Stimulated activated CD4-positive, alpha-beta T cell treated with anti-CD3 and anti-CD28 coated beads, Interleukin-2, amount 100 ng/mL, for 4 hours (primary cell): ENCODE measurements at places on chromosomes 12 and 14.

DNA sequence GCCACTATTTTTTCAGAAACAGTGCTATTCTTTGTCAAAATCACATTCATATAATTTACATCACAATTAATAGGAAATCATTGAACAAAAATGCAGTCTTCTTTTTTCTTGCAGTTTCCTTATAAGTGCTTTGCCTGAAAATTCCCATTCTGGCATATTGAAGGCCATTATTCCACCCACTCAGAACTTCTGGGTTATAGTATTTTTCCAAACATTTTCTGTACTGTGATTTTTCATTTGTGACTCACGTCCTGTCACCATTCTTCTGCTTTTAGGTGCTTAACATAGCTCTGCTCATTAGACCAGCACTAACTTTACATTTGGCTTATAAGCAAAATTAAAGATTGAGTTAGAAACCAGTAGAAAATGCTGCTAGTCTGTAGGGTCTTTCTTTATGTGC is 241.0 kb upstream of the NPAS3 start:
- DNase-seq: no peak

GRCh38 chr14:86196471-86196870 is 666.5 kb downstream of the FLRT2 start:
- no peak for DNase-seq

- DNase-seq: no peak
Measured at GRCh38 chr12:7351177-7351576, 47.3 kb downstream of the ACSM4 start.

DNA sequence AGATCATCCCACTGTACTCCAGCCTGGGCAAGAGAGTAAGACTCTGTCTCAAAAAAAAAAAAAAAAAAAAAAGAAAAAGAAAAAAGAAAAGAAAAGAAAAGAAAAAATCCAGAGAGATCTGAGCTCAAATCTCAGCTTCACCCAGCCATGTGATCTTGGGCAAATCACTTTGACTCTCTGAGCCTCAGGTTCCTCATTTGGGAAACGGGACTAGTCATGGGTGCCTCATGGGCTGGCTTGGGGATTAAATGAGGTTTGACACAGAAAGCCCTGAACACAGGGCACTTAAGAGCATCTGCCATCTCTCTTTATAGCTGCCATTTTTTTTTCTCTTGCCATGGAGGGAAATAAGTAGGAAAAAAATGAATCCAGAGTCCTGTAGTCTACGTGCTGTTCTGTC is 86.2 kb upstream of the MYL2 start:
- no peak for DNase-seq

DNA sequence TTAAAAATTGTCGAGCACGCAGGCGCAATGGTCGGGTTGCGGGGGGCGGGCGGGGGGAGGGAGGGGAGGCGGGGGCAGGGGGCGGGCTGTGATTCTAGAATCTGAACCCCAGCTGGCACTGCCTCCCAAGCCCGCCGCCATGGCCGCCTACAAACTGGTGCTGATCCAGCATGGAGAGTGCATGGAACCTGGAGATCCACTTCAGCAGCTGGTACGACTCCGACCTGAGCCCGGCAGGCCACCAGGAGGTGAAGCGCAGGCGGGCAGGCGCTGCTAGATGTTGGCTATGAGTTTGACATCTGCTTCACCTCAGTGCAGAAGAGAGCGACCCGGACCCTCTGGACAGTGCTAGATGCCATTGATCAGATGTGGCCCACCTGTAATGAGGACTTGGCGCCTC is 118.4 kb downstream of the NTN4 start:
- DNase-seq: no peak

- no peak for DNase-seq
Measured at GRCh38 chr12:130214686-130215395, 52.6 kb downstream of the FZD10 start.

DNA sequence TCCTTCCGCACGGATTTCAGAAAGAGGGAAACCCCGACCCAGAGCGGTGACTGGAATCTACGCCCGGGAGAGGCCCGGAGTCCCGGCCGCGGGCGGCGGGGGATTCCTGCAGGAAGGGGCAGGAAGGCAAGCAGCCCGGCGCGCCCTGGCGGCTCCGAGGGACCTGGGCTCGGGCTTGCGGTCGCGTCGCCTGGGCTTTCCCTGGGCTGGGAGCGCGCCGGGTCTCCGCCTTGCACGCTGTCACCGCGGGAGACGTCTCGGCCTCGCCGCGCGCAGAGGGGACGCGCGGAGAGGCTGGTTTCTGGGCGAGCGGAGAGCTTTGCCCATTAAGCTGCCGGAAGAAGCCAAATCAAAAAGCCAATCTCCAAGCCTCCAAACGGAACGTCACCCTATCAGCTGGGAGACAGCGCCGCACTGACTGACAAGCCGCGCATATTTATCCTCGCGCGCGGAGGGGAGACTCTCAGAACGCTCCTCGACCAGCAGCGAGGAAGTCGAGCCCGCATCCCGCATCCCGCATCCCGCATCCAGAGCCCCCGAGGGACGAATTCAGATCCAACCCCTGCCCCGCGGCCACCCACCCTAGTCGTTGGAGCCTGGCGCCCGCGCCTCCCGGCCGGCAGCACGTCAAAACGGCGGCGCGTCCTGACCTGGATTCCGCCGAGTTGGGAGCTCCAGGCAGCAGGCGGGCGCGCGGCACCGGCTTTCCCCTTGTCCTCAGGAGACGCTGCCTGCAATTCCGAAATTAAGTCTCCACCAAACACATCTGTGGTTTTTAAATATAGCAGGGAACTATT is at the start of gene SLC8A3:
Gene SLC8A3 (minus strand): TSS at position 293 of the 797 bp plus-strand sequence. CDS start 20,529 bp downstream, outside the sequence.
- DNase-seq: no peak

GRCh38 chr12:64147011-64147631 is 75.0 kb downstream of the KICS2 start:
- no peak for DNase-seq

DNA sequence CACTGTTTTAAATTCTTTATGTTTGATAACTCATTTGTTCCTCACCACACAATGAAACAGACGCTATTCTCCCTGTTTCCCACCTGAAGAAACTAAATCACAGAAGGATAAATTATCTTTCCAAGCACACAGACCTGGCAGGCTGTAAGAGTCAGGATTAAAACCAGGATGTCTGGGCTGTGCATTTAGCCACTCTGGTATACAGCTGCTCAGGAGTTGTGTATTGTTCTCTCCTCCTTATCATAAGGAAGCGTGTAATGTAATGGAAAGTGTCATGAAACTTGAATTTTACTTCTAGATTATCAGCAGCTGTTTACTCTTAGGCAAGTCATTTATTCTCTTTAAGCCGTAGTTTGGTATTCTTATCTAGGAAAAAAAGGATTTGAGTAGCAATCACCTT is 154.8 kb upstream of the LRIG3 start:
- DNase-seq: no peak

- no peak for DNase-seq
Measured at GRCh38 chr14:54688229-54688628, 121.3 kb downstream of the SAMD4A start.

DNA sequence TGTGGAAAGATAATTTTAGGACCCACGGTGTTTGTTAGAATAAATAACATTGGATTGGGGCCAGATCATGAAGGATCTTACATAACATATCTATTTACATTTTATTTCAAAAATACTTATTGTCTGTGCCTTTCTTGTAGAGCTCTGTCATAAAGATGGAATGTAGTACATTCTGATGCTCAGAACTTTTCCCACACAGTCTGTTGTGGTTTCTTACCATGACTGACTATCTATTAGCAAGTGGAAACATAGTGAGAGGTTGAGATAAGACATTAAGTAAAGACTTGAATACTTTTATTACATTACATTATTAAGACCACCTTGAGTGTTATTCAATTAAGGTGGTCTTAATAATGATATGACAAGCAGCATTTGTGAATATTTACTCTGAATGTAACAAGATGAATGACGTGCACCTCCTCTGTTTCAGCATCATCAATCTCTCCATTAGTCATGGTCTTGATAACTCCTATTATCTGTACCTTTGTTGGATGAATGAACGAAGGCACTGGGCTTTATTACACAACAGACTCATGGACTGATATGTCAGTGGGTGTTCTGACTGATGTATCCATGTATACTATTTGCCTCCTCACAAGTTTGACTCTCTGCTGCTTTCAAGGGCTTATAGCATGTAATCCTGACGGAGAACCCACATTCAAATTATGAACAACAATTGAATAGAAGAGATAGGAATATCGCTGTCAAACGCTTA is 883.0 kb upstream of the FLRT2 start:
- no peak for DNase-seq

GRCh38 chr12:117733549-117733805 is 235.3 kb downstream of the KSR2 start:
- no peak for DNase-seq

DNA sequence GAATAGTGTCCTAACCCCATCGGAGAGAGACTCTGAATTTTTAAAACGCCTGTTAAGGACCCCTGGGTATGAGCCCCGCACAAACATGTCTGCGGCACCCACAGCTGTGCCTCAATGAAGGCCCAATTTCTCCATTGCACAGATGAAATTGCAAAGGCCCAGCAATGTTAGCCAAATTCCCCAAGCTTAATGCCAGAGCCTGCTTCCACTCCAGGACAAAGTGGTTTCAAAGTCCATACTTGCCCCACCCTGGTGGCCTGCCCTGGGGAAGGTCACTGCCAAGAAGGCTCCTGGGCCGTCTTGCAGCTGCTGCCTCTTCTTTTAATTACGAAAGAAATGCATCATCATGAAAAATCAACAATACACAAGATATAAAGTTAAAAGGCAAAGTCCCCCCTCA is 1179.7 kb downstream of the VRK1 start:
- no peak for DNase-seq

GRCh38 chr12:94545935-94546771 is 86.5 kb upstream of the CEP83 start:
- no peak for DNase-seq

GRCh38 chr12:1884651-1885050 is 33.8 kb downstream of the CACNA2D4 start:
- DNase-seq: no peak

GRCh38 chr12:120797677-120798642 is 72.3 kb downstream of the ACADS start:
- DNase-seq: no peak

DNA sequence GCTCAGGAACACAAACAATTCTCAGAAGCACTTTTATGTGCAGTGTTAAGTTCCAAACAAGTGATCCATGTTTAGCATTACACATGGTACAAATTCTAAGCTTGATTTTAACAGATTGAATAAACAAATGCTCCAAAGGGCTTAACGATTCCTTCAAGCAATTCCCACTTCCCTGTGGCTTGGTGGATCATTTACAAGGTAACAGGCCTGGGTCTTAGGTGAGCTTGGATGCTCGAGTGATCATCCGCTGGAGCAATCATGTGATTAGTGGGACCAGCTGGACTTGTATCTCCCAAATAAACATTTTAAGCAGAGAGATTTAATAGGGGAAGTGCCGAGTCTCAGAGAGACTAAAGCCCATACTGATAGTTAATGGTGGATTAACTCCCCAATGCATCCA is 70.7 kb downstream of the CALM1 start:
- no peak for DNase-seq

DNA sequence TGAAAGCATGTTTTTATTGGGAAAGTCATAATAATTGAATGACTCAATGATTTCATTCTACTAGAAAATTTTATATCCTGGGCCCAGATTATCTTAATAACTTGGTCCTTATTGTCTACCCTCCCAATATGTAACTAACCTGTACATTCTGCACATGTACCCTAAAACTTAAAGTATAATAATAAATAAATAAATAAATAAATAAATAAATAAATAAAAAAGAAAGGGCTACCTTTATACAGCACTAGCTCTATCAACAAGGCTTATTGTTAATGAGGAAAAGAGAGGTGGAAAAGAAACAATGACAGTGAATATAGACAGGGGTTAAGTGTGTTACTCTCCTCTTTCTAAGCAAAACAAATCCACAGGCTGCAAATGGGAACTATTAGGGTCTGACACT is 83.6 kb downstream of the GRIN2B start:
- no peak for DNase-seq

GRCh38 chr12:89181271-89181920 is 170.9 kb downstream of the DUSP6 start:
- no peak for DNase-seq

DNA sequence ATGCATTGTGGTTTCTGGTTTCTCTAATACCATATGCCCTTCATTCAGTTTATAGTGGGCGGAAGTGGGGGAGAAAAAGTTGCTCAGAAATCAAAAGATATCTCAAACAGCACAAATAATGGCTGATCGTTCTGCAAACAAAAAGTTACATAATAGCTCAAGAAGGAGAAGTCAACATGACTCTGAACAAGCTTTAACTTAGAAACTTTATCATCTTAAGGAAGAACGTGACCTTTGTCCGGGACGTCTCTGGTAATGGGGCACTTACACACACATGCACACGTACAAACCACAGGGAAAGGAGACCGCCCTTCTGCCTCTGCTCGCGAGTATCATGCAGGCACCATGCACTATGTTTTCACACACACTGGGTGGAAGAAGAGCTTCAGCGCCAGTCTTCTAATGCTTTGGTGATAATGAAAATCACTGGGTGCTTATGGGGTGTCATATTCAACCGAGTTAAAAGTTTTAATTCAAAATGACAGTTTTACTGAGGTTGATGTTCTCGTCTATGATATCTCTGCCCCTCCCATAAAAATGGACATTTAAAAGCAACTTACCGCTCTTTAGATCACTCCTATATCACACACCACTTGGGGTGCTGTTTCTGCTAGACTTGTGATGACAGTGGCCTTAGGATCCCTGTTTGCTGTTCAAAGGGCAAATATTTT is 4.7 kb downstream of the FOS start:
- DNase-seq: no peak

DNA sequence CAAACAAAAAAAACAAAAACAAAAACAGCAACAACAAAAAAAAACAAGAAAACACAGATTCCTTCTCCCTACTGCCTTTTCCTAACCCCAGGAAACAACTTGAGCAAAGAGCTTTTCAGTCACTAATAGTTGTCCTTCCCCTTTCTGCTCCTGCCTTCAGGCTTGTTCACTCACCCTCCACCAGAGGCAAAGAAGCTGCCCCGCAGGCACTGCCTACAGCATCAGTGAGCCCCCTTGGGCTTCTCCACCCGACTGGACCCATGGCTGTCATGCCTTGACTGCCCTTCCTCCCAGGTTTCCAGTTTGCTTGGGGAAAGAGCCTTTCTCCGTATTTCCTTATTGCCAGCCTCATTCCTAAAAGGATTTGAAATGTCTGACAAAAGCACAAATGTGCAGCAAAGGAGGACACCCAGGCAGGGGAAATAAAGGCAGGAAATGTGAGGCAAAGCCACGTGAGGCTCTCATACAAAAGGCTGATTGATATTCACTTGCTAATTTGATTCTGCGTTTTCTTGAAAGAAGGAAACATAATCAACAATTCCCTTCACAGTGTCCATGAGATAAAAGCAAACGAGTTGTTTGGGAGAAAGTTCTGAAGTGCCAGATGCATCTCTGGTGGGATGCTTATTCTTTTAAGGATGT is 85.7 kb downstream of the GPATCH2L start:
- no peak for DNase-seq

- DNase-seq: no peak
Measured at GRCh38 chr14:63496837-63497400, 46.3 kb downstream of the PPP2R5E start.
